CD8-positive, alpha-beta memory T cell (primary cell): ENCODE measurements at places on chromosomes 1 and 21.

GRCh38 chr1:110420874-110421793, 13.6 kb upstream of the LAMTOR5 start:
- H3K27me3 ChIP-seq: no peaks in the 10 kb centered on the region
- DNase-seq: no peak
- no peaks in the 10 kb centered on the region for H3K4me1 ChIP-seq
- H3K36me3 ChIP-seq: no peaks in the 10 kb centered on the region
- no peak overlapping the region for H3K4me3 ChIP-seq

GRCh38 chr1:197911111-197911856, 5.9 kb upstream of the LHX9 start:
- no peaks in the 10 kb centered on the region for H3K36me3 ChIP-seq
- no peak overlapping the region for H3K27ac ChIP-seq
- no peak for DNase-seq
- peaks cover 92% of the 10 kb centered on the region for H3K27me3 ChIP-seq
- peaks cover 67% of the 10 kb centered on the region for H3K4me1 ChIP-seq

DNA sequence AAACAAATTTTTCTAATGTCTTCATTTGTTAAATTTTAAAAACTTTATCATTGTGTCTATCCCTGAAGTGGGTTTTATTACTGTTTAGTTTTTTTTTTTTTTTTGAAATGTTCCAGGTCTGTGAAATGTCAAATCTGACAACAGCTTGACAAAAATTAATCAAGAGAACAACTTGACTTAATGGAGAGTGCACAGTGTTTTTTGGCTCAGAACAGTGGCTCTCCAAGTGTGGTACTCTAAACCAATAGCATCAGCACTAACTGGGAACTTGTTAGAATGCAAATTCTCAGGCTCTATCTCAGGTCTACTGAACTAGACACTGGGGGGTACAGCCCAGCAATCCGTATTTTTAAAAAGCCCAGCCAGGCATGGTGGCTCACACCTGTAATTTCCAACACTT, 49.2 kb downstream of the ATP1B1 start:
- no peaks in the 10 kb centered on the region for H3K36me3 ChIP-seq
- H3K4me3 ChIP-seq: no peak overlapping the region
- no peak overlapping the region for H3K27ac ChIP-seq
- DNase-seq: no peak

DNA sequence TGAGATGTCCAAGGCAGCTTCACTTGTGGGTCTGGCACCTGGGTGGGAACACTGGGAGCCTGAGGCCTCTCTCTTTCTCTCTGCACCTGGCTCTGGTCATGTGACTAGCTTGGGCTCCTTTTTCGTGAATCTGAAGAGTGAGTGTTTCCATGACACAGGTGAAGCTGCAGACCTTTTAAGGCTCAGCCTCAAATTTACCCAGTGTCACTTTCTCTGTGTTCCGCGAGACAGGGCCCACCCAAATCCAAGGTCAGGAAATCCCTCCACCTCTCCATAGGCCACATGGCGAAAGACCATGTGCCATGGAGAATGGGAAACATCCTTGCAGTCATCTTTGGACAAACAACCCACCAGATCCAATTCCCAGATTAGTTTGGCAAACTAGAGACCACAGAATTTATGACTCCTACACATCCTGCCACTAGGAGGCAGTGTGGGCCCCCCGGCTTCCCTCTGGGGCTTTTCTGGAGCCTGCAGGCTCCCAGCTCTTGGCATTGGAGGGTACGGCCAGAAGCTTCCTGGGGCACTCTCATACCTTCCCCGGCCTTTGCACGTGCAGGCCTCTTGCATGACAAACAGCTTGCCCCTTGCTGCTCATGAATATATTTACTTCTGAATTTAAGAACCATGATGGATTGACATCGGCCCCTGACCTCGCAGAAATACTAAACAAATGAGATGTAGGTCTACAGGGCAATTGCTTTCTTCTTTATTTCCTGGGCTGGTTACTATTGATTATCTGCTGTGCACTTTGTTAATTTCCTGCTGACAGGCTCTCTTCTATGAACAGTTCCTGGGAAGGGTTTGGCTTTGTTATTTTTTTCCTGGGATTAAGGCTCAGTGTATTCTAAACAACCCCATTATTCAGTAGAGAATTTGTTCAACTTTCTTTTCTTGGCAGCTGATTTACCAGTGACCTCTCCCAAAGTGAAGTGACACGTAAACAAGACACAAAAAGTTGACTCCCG, 180.7 kb downstream of the KAZN start:
- no peak overlapping the region for H3K4me3 ChIP-seq
- H3K27ac ChIP-seq: peak overlapping the region; percentile 4
- DNase-seq: no peak
- no peaks in the 10 kb centered on the region for H3K27me3 ChIP-seq

- no peaks in the 10 kb centered on the region for H3K36me3 ChIP-seq
- H3K4me1 ChIP-seq: no peaks in the 10 kb centered on the region
- no peaks in the 10 kb centered on the region for H3K27me3 ChIP-seq
- peak overlapping the region; percentile 17 for H3K4me3 ChIP-seq
- H3K27ac ChIP-seq: no peak overlapping the region
Measured at GRCh38 chr1:224933584-224933983, 4.1 kb downstream of the DNAH14 start.

GRCh38 chr1:232123775-232124659, 497.4 kb downstream of the DISC1 start:
- H3K4me3 ChIP-seq: no peak overlapping the region
- H3K4me1 ChIP-seq: no peaks in the 10 kb centered on the region
- no peaks in the 10 kb centered on the region for H3K36me3 ChIP-seq
- H3K27ac ChIP-seq: no peak overlapping the region
